ENCODE measurements at places on chromosomes 3 and 15.

DNA sequence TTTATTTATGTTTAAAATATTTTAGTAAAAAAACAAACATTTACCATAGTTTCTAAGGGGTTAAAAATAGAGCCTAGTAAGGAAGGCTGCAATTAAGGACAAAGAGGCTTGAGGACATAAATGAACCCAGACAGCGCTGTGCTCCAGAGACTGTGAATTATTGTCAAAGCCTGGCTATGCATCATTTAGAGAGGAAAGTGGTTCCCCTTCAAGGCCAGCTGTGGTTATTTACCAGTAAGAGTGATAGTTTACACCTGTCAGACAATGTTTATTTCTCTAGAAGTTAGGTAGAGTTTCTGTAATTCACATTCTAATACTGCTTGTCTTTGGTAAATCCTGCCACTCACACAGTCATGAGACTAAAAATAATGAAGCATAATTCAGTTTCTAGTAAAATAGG, 32.4 kb upstream of the PIK3R4 start:
- DNase-seq: no peak

- no peak for DNase-seq
These were observed 20.3 kb downstream of the NIT2 start for GRCh38 chr3:100354850-100355249.

- no peak for DNase-seq
These were observed 3.3 kb downstream of the CAND2 start for GRCh38 chr3:12799525-12800440.

DNA sequence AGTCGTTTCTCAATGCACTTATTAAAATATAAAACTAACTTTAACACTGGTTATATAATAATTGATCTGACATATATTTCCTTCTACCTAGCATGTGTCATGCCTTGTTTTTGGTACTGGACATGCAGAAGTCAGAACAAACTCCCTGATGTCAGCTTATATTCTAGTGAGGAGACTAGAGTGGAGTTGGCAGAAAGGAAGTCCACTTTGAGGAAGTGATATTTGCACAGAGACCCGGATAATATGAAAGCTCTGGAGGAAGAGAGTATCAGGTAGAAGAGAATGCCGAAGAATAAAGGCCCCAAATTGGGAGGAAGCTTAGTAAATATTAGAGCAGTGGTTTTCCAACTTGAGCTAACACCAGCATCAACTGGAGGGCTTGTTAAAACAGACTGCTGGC, 24.6 kb upstream of the ZNF280D start:
- DNase-seq: no peak

DNA sequence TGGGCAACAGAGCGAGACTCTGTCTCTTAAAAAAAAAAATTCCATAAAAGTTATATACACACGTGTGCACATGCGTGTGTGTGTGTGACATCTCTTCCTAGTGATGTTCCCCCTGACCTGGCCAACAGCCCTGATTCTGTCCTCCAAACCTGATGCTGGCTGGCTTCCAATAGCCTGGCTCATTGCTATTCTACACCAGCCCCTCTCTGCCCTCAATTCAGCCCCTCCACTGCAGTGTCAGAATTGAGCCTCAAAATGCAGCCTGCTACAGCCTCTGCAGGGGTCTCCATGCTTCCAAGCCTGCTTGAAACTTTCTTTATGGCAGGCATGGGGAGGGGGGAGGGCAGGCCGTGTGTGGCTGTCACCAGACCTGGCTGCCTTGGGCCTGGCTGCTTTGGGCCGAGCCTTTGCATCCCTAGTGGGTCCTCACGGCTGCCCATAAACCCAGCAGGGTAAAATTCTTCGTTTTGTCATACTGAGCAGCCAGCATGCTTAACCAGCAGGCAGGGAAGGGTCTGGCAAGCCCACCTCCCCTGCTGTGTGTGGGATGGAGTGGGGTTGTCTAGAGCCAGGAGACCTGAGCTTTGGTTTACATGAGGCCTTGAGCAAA, 22.7 kb upstream of the DOCK3 start:
- DNase-seq: no peak

- no peak for DNase-seq
These were observed 15.3 kb upstream of the MCF2L2 start for GRCh38 chr3:183443395-183444385.

- DNase-seq: no peak
These were observed 40.4 kb downstream of the CCDC33 start for GRCh38 chr15:74276560-74276959.

GRCh38 chr15:56725386-56725785, 7.9 kb downstream of the ZNF280D start:
- DNase-seq: no peak

GRCh38 chr3:113286524-113286923, 75.2 kb downstream of the BOC start:
- no peak for DNase-seq

DNA sequence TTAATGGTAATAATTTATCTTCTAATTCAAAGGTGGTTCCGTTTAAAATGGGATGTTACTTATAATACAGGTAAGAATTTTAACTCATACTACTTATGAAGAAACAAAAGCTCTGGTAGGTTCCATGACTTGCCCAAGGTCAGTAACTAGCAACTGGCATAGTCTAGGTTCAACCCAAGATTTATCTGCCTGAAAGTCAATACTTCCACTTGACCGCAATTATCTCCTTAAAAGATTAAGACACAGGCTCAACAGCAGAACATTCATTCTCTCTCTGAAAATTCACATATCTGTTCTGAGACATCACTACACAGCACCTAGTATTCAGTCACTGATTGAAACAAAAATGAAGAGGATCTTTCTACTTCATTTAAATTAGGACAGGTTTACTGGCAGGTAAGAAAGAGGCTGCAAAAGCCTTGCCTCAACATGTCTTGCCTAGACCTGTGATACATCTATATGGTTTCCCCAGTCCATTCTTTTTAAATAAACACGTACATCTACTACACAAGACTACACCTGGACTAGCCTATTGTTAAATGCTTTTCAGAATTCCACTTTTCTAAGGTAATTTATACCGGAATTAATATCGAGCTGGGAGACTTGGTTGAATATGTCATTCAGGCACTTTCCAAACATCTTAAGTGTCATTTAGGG, 1.2 kb downstream of the CSNK1G1 start:
- DNase-seq: no peak
